ENCODE measurements at places on chromosomes 2 and 18.

DNA sequence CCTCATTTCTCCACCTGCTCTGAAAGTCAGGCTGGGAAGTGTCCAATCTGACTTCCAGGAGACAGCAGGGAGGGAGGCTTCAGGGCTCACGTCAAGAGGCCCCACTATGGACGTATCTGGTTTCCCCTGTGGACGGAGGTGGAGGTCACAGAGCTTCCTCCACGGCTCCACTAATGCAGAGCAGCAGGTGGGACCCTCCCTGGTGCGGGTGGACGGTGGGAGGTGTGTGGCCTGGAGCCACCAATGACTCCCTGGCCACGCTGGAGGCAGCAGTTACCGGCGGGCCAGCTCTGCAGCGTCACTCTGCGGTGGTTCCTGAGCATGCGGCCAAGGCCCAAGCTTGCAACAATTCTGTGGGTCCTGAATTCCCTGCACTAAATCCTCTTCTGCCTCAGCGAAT is 9.0 kb downstream of the CRACDL start:
- DNase-seq = no peak

- no peak for DNase-seq
Measured at GRCh38 chr2:241820625-241821384, 11.8 kb downstream of the NEU4 start.

- no peak for DNase-seq
Measured at GRCh38 chr2:16470936-16471490, 194.6 kb downstream of the CYRIA start.

DNA sequence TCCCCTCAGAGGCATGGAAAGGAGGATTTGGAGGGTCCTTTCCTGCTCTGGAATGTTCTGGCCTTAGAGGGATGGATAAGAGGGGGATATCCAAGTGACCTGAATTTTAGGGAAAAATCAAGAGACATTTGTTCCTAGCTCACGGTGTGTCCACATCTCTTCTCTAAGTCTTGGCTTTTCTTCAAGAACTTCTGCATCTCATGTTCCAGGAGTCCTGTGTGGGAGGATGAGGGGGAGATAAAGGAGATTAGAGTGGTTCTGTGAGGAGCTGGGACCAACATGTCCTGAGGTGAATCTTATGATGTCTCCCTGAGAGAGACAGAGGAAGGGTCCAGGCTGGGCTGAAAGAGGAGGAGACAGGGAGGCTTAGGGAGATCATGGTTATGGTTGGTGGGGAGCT is 11.7 kb downstream of the EMX1 start:
- DNase-seq = no peak

GRCh38 chr2:64854773-64855237 is 134.4 kb upstream of the SLC1A4 start:
- DNase-seq = no peak

Measured in glomerular endothelial cell (primary cell).